ENCODE measurements at places on chromosomes 4 and X.

- peak; percentile 28 for DNase-seq
Observed at GRCh38 chr4:144687466-144687865, 41.5 kb downstream of the HHIP start.

GRCh38 chrX:119826399-119826959 lies 26.3 kb downstream of the UPF3B start:
- DNase-seq, result peak; percentile 71

GRCh38 chr4:26319949-26320537 lies 771 bp upstream of the RBPJ start:
- peak; percentile 33 for DNase-seq

- no peak for DNase-seq
Observed at GRCh38 chr4:37747772-37748330, 61.7 kb upstream of the RELL1 start.

GRCh38 chrX:70998411-70999027 lies 67.6 kb upstream of the SLC7A3 start:
- peak; percentile 46 for DNase-seq

DNA sequence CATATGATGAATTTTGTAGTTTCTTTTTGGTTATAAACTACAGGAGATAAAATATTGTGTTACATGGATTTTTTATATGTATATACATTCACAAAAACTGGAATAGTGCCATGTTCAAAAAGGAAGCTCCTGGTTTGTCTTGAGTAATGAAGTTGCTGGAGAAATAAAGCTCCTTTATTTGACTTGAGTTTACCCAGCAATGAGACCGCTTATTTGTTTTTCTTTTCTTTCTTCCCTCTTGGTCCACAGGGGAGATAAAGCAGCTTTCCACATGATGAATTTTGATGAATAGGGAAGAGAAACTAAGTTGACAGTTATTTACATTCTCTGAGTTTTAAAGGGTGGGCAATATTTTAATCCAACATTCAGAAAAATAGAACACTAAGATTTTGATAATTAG lies 176.5 kb downstream of the GPM6A start:
- DNase-seq, result no peak

DNA sequence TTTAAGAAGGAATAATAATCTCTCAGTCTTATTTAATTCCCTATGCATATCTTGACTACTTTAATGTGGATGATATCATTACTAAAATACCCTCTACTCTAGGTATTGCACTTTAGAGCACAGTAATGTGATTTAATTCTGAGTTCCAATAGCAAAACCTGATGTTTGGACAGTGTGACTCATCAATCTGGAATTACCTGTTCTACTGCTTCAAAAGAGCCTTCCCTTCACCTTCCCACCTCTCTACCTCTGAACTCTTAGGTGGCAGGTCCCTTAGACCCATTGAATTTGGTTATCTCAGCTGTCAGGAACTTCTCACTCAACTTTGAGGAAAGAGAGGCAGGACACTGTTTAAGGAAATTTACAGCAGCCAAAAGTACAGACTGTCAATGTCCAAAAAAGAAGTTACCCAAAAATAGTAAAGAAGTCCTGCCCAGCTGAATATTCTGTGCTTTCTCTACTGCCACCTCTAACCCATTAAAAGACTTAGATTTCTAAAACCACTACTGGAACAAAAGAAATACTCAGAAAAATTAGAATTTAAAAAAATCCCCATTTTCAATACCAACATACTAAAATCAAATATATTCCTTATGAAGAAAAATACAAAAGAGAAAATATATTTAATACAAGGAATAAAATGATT lies 123.1 kb upstream of the GPM6A start:
- DNase-seq, result no peak

DNA sequence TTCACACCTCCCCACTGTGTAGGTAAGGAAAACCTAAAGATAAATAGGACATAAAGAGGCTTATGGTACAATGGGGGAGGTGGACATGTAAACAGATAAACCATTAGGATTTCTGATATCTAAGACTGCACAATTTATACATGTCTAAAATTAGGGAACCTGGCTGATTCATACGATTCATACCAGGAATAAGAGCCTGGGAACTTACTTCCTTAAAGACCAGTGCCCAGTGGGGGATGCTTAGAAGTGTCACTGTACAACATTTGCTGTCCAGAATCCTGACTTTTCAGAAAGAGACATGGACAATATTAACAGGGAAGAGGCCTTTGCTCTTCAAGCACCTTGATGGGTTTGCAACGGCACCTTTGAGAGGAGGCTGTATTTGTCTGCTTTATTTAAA lies 116.8 kb upstream of the KIT start:
- no peak for DNase-seq

DNA sequence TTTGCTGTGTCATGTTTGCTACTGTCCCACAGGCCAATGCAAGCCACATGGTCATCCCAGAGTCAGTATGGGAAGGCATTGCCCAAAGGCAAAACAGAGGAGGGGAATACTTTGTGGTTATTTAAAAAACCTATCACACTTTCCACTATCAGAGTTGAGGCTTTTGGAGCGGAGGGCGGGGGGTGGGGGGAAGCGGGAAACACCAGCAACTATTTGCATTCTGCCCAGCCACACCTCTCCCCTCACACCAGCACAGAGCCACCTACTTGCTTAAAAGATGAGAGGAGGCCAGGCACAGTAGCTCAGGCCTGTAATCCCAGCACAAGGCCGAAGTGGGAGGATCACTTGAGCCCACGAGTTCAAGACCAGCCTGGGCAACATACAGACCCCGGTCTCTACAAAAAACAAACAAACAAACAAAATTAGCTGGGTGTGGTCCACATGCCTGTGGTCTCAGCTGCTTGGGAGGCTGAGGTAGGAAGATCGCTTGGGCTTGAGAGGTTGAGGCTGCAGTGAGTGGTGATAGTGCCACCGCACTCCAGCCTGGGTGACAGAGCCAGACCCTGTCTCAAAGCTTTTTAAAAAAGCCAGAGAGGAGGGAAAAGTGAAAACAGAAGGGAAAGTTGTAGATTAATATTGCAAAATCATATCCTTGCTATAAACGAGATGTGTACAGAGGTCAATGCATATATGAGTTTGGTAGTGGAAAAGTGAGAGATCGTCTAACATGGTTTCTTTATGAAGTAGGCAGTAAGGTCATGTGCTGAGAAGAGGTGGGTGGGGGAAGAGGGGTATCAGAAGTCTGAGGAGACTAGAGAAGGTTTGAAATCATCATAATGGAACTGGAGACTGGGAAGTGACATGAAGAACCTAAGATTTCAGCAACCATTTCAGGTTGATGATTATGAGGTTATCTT lies 1.9 kb upstream of the CHST7 start:
- no peak for DNase-seq

GRCh38 chr4:54268151-54268550 lies 39.1 kb downstream of the PDGFRA start:
- DNase-seq, result peak; percentile 79

DNA sequence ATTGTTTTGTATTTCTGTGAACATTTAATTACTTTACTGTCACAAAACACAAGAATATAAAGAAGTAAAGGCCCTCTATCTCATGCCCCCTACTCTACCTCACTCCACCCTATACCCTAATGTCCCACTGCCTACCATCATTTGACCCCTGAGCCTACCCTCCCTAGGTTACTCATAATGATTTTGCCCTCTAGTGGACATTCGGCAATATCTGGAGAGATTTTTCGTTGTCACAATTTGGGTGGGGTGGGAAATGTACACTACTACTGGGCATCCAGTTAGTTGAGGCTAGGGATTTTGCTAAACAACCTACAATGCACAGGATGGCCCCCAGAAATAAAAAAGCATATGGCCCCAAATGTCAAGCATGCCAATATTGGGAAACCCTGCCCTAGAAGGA lies 10.2 kb downstream of the TEX13A start:
- no peak for DNase-seq

- DNase-seq, result no peak
Observed at GRCh38 chrX:132716006-132716405, 227.2 kb upstream of the MBNL3 start.

- DNase-seq, result peak; percentile 86
Observed at GRCh38 chr4:107862658-107863057, 37.9 kb downstream of the SGMS2 start.

- peak; percentile 84 for DNase-seq
Observed at GRCh38 chrX:134990801-134991481, at the start of gene SMIM10. Gene SMIM10, plus strand, starts transcription at chrX:134990991. Its CDS starts 105 bp downstream, at chrX:134991096.

GRCh38 chrX:134981910-134982309 lies 8.9 kb upstream of the SMIM10 start:
- no peak for DNase-seq

GRCh38 chrX:66074920-66075879 lies 35.3 kb upstream of the VSIG4 start:
- peak; percentile 8 for DNase-seq

- no peak for DNase-seq
Observed at GRCh38 chrX:19789376-19789775, 98.0 kb downstream of the SH3KBP1 start.

- DNase-seq, result no peak
Observed at GRCh38 chr4:11072999-11073398, 355.7 kb downstream of the HS3ST1 start.

DNA sequence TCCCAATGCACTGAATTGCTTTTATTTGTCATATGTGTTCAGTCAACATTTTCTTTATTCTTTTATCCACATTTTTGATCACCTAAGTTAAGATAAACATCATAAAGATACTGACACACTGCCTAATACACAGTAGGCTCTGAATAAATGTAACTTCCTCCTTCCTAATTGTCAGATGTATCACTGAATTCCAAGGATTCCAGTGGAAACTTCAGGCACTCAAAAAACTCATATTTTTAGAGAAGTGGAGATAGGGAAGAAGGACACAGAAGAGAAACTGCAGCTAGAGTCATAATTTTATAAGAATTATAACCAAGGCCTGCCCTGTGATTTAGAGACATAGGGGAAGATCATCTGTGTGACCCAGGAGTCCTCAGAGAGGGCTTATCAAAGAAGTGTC lies 753.3 kb downstream of the ADGRL3 start:
- DNase-seq, result no peak

DNA sequence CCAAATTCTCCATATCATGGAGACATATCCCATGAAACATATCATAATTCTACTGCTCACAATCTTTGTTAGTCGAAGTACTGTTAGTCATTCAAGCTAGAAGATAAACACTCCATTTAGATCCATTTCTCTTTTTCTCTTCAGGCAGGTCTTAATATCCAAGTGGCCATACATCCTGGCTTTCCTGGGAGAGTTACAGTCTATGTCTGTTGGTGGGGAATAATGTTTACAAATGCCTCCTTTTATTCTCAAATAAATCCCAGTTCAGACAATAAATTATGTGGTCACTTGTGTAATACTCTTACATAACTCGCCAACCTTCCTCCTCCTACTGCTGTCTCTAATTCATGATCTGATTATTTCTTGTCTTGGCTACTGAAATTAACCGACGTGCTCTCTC lies 82.1 kb downstream of the VCX3B start:
- DNase-seq, result no peak

GRCh38 chr4:36385951-36386571 lies 104.6 kb downstream of the DTHD1 start:
- no peak for DNase-seq
